8988T (cell line): ENCODE measurements at places on chromosomes 3 and 15.

- no peak for DNase-seq
Measured at GRCh38 chr3:128285042-128285966, 132.0 kb downstream of the EEFSEC start.

- DNase-seq: no peak
Measured at GRCh38 chr3:60742606-60743145, 508.6 kb downstream of the FHIT start.

- no peak for DNase-seq
Measured at GRCh38 chr15:63544258-63545026, 40.0 kb downstream of the USP3 start.

DNA sequence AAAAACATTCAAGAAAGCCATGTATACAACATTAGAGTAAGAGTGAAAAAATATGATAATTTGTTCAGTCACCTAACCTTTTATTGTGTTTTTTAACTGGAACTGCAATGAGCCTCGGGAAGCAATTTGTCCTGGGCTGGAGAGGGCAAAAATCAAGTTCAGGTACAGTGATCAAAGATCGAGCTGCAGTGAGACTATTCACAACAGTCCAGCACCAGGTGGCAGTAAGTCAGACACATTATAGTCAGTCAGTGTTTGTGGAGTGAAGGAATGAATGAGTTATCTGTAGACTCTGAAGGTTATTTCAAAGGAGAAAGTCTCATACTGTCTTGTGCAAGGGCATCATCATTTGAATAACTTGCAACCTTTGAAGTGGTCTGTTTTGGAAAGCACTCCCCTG lies 116.6 kb downstream of the CHDH start:
- DNase-seq: no peak

DNA sequence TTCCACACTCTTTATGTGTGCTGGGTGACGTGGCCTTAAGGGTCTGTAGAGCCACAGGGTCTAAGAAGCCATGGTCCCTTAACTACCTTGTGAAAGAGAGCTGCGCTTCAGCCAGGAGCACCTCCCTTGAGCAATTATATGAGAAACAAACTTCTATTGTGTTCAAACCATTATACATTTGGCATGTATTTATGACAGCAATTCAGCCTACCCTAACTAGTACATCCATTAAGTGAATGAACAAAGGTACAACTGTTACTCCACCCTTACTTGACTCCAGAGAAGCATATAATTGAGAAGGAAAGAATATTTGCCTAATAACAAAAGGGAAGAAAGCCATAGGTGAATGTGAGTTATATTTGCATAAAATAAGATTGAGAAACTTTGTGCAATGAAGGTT lies 69.8 kb upstream of the BOC start:
- no peak for DNase-seq

GRCh38 chr15:81023483-81024264 lies 23.0 kb downstream of the TLNRD1 start:
- DNase-seq: no peak

DNA sequence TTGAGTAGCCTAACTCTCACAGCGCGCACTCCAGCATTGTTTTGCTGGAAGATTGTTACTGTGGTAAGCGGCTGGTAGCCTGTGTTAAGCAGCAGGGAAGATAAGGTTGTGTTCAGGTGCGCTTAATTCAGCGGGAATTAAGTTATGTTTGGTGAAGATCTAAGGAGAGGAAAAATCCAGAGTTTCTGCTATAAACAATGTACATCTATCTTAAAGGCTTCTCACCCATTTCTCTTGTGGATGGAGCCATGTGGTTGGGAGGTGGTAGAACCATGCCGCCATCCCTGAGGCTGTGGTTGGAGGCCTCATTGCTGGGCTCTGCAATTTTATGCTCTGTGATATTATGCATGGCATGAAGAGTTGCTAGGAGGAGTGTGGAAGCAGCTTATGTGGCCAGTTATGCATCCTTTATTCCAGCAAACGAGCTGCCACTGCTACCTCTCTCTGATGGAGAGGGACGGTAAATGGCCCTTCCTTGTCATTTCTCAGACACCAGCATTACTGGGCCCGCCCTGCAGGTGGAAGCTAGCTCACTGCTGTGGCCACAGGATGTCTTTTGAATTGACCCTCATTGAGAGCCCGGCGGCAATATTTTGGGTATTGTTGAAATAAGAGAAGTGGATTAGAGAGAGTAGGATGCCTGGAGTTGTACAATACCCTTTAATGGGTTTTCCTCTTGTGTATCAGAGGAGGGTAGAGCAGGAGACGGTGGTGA lies 1.3 kb downstream of the MINAR1 start:
- DNase-seq: no peak

- no peak for DNase-seq
Measured at GRCh38 chr15:81199031-81199779, 2.5 kb downstream of the IL16 start.

DNA sequence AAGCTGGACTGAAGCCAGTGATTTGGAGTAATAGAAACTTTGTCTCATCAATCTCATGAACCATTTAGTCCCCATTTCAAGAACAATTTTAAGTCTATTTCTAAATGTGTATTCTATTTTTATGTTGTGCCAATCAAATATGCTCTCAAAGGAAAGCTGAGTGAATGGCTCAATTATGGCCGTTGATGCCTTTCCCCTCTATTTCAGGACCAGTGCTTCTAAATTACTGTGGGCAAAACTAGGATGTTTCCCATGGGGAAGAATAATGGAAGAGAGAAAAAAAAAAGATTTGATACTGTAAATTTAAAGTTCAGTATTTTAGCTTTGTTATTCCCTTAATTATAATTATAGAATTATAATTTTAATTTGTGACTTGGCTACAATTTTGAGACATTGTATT lies 110.1 kb downstream of the CADM2 start:
- DNase-seq: no peak

DNA sequence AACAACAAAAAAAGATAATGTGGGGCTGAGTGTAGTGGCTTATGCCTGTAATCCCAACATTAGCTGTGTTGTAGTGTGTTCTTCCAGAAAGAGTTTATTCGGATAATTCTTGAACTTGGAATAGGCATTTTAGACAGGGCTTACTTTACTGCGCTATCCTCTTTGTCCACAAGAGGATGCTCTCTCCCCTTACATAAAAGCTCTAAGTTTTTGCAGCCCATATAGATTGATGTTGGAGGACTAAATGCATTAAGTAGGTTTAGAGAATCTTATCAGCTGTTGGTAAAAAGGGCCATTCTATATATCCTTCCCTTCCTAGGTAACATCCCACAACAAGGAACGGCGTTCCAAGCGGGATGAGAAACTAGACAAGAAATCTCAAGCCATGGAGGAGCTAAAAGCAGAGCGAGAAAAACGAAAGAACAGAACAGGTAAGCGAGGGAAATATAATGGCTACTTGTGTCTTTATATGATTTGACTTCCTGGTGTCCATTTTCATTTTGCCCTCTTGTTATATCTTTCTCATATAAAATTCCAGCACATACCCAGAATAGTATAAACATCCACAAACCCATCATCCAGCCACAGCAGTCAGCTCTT lies 27.8 kb upstream of the ITPKA start:
- no peak for DNase-seq

GRCh38 chr3:194112120-194113106 lies 23.5 kb upstream of the HES1 start:
- no peak for DNase-seq
